ENCODE measurements at places on chromosomes 5 and 9.

GRCh38 chr5:174022384-174023095, 23.0 kb upstream of the NSG2 start:
- no peak for DNase-seq

GRCh38 chr9:124522121-124523098, 15.2 kb upstream of the NR5A1 start:
- DNase-seq, result no peak

- DNase-seq, result no peak
These were observed 368 bp downstream of the SH3TC2 start for GRCh38 chr5:149062371-149063016.

DNA sequence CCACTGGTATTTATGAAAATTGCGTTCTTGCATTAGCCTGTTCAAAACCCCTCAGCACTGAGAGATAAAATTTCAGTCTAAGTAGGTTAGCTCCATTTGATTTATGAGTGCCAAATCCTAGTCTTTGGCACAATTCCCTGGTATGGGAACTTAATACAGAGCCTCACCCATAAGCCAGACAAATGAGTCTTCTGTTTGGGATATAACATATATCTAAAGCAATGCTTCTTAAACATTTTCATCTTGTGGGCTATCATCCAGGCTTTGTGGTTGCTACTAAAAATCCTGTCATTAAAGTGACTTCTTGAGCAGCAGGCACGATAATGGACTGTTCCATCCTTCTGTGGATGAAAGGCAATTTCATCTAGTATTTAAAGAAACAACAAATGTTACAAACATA, 419.5 kb upstream of the ACTBL2 start:
- DNase-seq, result no peak

- DNase-seq, result no peak
These were observed 16.1 kb upstream of the FRMD3 start for GRCh38 chr9:83554278-83554677.

All from stimulated activated CD8-positive, alpha-beta memory T cell treated with anti-CD3 and anti-CD28 coated beads, Interleukin-15, amount 100 ng/mL, for 48 hours (primary cell).